DMS79 (cell line): ENCODE measurements at places on chromosomes 13 and 19.

GRCh38 chr13:87889254-87889653, 218.1 kb downstream of the SLITRK5 start:
- DNase-seq, result peak; percentile 78

DNA sequence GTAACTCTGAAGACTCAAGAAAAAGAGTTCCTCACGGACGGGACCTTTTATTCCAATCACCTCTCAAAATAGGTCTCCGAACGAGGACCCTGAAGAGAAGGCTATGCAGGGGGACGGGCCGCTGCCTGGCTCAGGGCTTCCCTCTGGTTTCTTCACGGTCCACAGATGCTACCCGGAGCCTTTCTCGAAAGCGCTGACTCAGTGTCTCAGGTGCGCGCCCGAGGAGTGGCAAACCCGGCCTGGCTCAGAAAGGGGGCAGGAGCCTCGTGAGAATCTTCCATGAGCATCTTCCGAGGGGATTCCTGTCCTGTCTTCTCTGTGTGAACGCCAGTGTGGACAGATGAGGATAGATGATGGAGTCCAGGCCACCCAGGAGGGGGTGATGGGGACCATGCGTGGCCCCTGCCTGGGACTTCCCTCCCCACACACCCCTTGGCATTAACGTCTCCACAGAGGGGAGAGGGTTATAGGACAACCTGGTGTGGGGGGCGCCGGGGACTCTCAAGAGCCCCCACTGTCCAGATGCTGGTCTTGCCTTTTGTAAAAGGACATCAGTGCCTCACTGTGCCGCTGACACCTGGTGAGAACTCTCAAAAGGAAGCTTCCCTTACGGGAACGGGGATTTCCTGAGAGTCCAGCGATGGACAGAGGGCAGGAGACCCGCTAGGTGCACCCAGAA, 16.5 kb downstream of the LSM4 start:
- DNase-seq, result no peak

DNA sequence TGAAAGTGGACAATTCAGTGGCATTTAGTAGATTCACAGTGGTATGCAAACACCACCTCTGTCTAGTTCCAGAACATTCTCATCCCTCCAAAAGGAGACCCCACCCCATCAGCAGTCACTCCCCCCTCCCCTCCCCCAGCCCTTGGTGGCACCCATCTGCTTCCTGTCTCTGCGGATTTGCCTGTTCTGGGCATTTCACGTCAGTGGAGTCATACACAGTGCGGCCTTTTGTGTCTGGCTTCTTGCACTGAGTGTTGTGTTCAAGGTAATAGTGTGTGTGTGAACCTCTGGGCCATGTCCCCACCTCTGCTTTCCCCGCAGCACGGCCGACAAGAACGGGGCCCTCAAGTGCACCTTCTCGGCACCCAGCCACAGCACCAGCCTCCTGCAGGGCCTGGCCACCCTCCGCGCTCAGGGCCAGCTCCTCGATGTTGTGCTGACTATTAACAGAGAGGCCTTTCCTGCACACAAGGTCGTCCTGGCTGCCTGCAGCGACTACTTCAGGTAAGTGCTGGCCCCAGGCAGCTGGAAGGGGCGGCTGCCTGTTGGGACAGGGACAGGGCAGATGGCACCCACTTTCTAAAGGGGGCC, 19.4 kb upstream of the CRTC1 start:
- DNase-seq, result no peak

- no peak for DNase-seq
These were observed 185.4 kb upstream of the SERP2 start for GRCh38 chr13:44188257-44188656.

- DNase-seq, result no peak
These were observed 66.4 kb upstream of the SERP2 start for GRCh38 chr13:44307255-44307654.

GRCh38 chr13:48431431-48431830, 18.5 kb upstream of the LPAR6 start:
- no peak for DNase-seq

GRCh38 chr13:33144358-33144784, 128.1 kb downstream of the KL start:
- DNase-seq, result no peak
